ENCODE measurements at places on chromosomes 2 and 18. TPM values are rescaled to one million over a fixed set of nuclear protein-coding genes. Genes with fewer than 3 reads are reported as not detected.

DNA sequence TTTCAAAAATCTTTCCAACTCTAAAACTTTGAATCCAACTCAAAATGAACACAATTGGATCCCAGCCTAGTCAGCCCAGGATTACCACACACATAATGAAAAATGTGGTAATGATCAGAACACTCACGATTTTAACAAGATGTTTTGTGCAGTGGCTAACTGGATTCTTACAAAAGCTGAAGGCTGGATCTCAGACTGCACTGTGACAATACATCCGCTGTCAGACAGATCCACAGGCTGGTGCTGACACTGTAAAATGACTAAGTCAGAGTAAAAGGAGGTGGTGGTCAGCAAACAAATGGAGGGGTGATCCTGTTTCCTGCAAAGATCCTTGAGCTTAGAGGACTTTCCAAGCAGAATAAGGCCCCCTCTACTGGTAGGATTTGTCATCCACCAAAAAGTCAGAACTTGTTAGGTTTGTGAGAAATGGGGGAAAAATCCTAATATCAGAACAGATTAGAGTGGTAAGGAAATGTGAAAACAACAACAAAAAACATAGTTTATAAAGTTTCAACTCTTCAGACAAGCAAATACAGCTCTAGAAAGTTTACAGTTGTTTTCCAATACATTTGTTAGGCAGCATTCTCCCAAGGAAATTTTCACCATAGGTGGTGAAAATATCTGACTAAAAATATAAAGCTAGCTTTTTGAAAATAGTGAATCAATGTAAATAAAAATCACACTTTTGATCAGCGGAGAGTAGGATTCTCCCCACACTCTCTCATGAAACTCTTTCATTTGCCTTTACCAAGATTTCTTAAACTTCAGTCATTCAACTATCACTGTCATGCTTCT, 211.9 kb downstream of the AGPS start:
- DNase-seq = peak; percentile 91

DNA sequence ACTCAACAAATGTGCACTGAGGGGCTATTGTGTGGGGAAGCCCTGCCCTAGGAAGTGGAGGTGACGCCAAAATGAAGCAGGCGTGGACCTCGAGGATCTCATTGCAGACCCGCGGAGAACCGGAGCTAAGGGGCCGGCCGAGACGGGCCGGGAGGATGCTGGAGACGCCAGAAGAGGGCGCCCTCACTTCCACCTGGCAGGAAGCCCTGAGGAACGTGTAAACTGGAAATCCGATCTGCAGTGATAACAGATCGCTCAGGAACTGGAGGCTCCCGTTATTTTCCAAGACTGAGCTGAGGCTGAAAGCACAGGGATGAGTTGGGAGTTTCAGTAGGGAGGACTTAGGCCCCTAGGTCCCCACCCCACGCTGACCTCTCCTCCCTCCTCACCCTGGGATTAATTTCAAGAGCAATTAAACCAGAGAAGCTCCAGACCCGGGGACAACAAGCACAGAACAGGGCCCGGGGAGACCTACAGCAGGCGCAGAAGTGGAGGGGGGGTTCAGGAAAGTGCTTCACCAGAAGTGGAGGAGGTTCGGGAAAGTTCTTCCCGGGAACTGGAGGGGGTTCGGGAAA, 7.7 kb upstream of the COL6A3 start:
- DNase-seq = peak; percentile 86

GRCh38 chr2:46519265-46519664, 39.9 kb downstream of the TMEM247 start:
- DNase-seq = peak; percentile 48

NFATC1 gene
- total RNA-seq = 18.6 TPM

DNA sequence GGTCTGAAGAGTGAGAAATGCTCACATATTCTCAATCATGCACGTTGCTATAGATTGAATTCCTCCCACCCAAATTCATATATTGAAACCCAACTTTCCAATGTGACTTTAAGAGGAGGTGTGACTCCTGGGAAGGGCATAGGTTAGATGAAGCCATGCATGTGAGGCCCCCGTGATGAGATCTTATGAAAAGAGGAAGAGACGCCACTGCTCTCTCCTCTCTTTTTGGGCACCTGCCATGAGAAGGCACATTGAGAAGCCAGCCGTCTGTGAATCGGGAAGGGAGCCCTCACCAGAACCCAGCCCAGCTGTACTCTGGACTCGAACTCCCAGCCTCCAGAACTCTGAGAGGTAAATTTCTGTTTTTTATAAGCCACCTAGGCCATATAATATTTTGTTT, 842.6 kb upstream of the SALL3 start:
- DNase-seq = no peak

GRCh38 chr2:216206041-216206703, 97.0 kb downstream of the XRCC5 start:
- no peak for DNase-seq

All from tongue (tissue), 3 donors.